ENCODE measurements at places on chromosomes 7 and 10. TPM values are rescaled to one million over a fixed set of nuclear protein-coding genes. Genes with fewer than 3 reads are reported as not detected.

The PAPOLB gene
- 0.05 TPM for polyA plus RNA-seq

The HGF gene
- 5.0 TPM for polyA plus RNA-seq

DNA sequence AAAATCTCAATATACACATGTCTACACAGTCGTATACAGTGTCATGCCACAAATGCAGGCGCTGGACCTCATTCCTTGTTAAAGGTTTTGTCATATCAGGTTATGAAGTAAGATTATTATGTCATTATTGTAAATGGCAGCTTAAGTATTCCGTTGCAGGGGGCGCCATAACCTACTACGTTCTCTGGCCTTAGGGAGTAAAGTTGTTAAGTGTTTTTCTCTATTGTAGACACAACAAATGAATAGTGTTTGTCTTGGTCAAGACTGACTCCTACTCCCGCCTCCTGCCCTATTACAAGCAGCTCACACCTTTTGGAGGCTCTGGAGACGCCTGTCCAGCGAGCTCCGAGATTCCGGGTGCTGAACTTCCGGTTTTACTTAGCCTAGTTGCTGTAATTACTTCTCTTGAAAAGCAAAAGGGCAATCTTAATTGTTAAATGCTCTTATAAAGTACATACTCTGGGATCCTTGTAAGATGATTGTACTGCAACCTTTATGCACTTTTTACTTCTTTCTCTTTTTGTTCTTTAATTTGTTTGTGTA is 994 bp downstream of the GATAD1 start:
- DNase-seq, result no peak

The HOXA13 gene
- polyA plus RNA-seq, result 0.03 TPM

The SMO gene
- polyA plus RNA-seq, result 36.8 TPM

The GIMAP7 gene
- polyA plus RNA-seq, result 9.3 TPM
